ENCODE measurements at places on chromosomes 1 and 21.

DNA sequence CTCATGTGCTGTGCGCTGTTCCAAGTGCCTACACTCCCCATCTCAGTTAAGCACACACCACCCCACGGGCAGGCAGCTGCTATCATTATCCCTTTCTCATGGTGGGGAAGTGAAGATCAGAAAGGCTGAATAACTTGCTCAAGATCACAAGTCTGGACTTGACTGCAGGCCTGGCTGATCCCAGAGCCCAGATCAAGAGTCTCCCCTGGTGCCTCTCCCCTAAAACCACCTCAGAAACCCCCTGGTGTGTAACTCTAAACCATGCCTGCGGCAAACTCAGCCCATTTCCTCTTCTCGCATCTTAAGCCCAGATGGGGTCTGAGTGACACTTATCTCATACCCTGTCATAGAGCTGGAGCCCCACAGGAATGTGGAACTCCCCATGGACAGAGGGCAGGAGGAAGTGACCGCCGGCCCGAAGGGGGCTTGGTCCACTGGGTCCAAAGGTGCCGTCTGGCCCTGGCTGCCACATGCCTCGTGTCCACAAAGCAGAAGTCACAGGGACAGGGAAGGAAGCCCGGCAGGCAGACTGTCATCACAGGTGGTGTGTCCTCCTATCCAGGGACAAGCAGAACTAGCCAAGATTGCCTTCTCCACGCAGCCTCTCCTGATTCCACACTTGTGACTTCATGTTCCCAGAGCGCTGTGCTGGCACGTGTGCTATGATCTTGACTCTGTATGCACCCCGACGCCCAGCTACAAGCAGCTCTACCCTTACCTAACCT lies 92.1 kb downstream of the SYF2 start:
- peak; percentile 20 for DNase-seq

GRCh38 chr1:26412180-26412840 lies 1.7 kb downstream of the LIN28A start:
- no peak for DNase-seq

DNA sequence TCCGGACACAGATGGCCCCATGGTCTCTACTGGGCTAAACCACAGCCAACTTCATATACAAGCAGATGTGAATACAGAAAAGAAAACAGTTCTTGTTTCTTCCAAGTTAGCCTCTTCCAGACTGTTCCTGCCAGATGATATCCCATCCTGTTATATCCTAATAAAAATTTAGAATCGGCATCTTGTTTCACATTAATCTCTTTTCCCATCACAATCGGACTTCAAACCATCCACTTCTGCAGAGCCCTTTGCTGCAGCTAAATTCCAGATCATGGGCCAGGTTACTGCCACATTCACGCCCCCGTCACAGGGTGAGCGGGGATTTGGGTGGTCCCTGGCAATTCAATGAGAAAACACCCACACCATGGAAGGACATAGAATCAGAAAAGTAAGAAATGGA lies 57.2 kb downstream of the NPHP4 start:
- no peak for DNase-seq

DNA sequence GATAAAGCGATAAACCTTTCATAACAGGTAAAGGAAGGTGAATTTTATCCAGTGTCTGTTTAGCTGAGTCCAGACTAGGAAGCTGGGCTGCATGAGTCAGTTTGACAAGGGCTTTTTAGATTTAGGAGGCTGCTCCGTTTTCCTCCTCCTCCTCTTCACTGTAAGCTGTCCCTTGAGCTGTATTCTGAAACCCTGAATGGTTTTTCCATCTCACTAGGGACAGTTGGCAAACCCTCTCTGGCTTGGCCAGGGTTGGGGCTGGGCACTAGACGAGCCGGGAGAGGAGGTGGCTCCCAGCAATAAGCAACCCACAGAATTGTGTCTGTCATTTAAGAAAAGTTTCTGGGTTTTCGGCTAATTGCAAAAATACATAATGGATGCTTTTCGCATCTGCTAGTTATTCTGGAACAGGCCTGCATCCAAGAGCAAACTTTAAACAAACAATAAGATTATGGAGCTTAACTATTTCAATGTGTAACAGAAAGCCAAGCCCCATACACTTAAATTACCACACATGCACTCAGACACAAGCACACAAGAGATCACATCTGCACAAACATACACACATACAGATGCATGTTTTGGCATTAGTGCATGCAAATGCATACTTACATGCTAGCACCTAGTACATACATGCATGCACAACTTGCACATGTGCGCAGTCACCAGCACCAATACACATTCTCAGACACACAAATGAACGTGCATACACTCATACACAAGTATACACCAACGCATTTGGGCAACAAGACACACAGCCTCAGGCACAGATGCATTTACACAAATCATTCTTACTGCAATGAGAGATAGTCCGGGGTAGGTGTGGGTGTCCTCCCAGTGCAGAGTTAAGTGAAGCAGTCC lies 27.8 kb upstream of the FOXE3 start:
- no peak for DNase-seq

DNA sequence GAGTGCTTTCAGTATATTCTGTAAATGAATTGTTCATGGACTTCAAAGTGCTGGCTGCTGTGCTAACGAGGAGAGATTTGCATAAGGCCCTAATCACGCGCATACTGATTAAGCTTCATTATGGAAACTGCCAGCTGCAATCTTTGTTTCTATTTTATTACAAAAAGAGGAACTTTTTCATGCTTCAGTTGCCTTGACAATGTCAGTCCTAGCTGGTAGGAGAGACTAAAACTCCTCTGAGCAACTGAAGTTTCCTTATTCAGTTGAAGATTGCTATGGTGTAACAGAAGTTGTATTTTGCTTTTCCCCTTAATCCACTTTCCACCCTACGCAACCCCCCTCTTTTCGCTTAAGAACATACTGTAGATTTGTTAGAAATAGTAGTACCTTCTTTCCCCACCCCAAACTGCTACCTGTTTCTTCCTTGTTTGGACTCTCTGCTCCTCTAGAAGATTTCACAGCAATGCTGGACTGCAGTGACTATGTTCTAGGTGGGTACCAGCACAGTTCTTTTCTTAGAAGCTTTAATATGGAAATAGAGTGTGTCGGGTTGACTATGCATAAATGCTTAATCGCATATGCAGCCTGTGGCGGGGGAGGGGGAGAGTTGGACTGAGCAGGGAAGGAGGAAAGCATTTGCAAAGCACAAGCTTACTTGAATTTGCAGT lies 108.3 kb downstream of the POU2F1 start:
- DNase-seq: no peak

DNA sequence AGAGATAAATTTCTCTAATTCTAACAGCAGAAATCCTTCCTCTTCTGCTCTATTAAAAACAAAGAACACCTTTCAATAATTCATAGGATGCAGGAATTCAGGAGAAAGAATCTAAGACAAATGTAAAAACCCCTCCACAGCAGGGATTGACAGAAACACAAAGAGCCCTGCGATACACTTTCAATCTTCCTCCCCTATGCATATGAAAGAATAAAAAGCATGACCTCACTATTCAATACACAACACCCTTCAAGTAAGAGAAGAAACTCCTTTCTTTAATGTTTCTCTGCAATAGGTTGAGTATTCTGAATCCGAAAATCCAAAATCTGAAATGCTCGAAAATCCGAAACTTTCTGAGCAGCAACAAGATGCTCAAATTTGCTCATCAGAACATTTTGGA lies 17.1 kb downstream of the SRSF4 start:
- no peak for DNase-seq

- DNase-seq: no peak
Observed at GRCh38 chr1:85379203-85380136, 85.5 kb downstream of the DDAH1 start.

DNA sequence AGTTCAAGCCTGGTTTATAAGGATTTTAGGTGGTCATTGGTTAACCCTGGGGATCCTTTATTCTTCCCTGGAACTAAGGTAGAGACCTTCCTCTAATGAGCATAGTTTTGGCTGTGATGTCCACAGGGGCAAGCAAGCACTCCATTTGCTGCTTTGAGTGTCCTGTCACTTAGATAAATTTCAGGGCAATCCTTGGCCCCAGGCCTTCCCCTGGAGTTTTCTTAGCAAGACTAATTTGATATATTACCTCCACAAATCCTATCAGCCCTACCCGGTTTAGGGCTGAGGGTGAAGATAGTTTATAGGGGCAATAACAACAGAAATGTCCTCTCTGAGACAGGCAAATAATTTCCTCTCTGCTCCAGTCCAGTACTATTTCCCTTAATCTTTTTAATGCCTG lies 166.6 kb downstream of the CYYR1 start:
- no peak for DNase-seq

GRCh38 chr1:38046884-38047602 lies 450 bp upstream of the POU3F1 start:
- DNase-seq: peak; percentile 84

DNA sequence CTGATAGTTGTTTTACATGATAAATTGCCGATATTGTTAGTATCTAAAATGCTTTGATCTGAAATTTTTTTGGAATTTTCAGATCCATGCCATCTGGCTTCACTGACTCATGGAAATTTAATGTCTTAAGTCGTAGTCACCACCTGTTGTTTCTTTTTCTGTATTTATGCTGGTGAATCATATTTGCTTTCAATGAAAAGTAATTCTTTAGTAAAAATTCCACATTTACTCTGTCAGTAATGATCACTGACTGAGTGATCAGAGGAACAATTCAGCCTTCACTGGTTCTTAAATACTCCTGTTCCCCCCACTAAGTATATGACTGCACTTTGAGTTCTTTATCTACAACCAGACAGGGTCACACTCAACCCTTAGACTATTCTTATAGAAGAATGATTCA lies 185.6 kb upstream of the NRIP1 start:
- no peak for DNase-seq

DNA sequence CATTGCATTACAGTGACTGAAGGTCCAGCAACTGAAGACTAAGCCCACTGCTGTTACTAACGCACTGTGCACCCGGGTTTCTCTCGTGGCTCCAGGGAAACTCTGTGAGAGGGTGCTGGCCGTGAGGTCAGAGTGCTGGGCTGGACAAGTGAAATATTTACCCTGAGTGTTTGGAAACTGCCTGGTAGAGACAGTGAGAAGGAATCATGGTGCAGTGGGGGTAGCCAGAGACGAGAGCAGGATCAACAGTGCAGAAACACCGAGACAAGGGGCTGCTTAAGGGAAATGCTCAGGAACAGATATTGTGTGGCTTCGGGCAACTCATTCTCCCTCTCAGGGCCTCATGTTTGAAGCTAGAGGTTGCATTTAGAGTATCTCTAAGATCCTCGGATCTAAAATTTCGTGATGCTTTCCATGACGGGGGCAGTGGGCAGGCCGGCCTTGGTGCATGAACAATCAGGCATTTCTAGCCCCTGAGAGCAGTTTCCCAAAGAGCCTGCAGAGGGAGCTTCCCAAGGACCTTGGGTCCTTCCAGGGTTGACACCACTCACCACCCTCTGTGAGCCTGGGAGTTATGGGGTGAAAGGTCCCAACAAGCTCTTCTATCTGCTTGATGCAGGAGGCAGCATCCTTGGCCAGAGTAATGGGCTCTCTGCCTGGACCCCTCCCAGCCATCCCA lies 9.7 kb downstream of the CD2 start:
- DNase-seq: peak; percentile 63

DNA sequence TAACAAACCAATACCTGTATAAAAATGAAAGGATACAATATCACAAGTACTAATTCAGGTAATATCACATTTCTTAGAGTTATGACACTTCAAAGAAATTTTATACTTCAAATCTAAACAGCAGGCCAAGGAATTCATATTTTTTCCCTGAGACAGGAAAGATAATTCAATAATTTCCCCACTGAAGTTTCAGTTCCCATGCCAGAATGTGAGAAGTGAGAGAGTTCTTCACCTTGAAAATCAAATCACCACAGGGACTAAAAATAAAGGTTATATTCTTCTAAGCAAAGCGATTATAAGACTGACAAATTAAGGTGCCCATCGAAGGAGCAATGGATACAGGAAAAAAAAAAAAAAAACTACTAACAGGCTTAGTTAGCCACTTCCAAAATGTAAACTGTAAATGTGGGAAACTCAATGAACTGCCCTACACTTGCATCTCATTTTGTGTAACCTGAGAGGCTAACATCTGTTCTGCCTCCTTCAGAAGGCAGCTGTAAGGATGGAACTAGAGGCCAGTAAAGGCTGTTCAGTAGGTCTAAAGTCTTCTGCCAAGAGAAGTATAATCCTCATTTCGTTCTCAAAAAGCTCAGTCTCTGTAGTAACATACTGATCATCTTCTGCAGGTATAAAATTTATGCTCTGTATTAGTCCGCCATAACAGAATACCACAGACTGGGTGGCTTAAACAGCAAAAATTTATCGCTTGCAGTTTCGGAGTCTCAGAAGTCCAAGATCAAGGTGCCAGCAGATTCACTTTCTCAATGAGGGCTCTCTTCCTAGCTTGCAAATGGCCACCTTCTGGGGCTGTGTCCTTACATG lies 127.8 kb downstream of the RERE start:
- DNase-seq: no peak

- peak; percentile 54 for DNase-seq
Observed at GRCh38 chr1:47710329-47711071, 272.7 kb downstream of the FOXD2 start.

DNA sequence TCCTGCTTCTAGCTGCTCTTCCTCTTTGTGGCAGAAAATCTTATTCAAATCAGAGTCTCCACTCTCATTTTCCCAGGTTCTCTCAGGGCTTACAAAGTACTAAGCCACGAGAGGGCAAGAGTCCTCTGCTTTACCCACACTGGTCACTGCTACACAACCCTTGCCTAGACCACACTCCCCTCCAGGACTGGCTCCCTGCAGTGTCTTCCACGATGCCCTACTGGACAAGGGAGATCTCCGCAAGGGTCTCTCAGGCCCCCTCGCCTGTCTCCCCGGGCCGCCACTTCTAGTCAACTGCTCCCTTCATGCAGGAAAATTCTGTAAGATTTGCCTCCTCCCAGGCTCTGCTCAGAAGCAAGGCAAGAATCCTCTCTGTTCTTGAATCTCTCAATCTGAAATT lies 319.6 kb downstream of the RRAGC start:
- DNase-seq: no peak

DNA sequence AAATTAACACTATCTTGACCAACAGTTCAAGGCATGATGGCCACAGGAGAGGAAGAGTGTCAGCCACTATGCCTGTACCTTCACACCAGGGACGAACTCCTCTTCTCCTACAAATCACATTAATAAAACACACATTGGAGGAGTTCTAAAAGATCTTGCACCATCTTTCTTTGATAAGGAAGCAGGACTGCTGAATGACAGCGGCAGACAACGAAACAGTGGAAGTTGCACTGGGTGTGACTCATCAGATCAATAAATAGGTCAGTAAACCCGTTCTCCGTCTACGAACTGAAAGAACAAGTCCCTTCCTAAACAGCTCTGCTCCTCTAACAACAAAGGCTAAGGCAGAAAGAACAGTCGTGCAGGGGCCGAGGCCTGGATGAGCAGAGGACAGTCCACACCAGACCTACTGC lies 23.1 kb downstream of the UBE2G2 start:
- no peak for DNase-seq

Data from CD4-positive, alpha-beta T cell treated with Interleukin-17A for 1 hour (primary cell).